CD4-positive, alpha-beta T cell treated with Interleukin-10 for 1 hour (primary cell): ENCODE measurements at places on chromosomes 1 and 21.
A peak's percentile ranks its signal among the peaks of the same experiment; 100 is the strongest.

DNA sequence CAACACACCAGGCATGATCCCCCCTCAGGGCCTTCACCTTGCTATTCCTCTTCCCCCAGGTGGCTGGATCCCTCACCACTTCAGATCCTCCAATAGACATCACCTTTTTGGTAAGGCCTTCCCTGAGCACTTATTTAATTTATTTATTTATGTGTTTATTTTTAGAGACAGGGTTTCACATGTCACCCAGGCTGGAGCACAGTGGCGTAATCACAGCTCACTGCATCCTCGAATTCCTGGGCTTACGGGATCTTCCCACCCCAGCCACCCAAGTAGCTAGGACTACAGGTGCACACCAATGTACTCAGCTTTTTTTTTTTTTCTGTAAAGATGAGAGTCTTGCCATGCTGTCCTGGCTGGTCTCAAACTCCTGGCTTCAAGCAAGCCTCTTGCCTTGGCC, 17.2 kb downstream of the KCNN3 start:
- DNase-seq: no peak

DNA sequence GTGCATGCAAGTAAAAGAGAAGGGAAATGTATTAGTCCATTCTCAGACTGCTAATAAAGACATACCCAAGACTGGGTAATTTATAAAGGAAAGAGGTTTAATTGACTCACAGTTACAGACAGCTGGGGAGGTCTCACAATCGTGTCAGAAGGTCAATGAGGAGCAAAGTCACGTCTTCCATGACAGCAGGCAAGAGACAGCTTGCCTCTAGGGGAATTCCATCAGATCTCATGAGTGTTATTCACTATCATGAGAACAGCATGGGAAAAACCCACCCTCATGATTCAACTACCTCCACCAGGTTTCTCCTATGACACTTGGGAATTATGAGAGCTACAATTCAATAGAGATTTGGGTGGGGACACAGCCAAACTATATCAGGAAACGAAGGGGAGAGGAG, 8.1 kb downstream of the KRTAP21-3 start:
- DNase-seq: no peak

- DNase-seq: no peak
Measured at GRCh38 chr1:99268021-99268420, 3.7 kb downstream of the PLPPR4 start.

GRCh38 chr1:201741763-201742342, 87.1 kb upstream of the IPO9 start:
- DNase-seq: no peak

DNA sequence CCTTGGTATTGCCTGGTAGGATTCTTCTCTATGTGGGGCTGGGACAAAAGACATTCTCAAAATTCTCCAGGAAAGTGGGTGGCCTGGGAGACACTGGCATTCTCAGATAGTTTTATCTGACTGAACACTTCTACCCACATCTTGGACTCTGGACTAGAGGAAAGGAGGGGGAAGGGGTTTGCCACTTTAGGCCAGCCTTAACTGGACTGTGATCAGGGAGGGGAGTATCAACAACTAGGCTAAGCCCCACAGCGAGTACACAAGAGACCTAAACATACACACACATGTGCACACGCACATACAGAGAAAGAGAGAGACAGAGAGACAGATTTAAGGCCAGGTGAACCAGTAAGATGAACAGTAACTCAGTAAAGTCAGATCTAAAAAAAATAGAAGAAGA, 1.2 kb upstream of the SEMA6C start:
- DNase-seq: no peak

GRCh38 chr1:86018283-86018923, 138.2 kb downstream of the COL24A1 start:
- DNase-seq: peak; percentile 25

DNA sequence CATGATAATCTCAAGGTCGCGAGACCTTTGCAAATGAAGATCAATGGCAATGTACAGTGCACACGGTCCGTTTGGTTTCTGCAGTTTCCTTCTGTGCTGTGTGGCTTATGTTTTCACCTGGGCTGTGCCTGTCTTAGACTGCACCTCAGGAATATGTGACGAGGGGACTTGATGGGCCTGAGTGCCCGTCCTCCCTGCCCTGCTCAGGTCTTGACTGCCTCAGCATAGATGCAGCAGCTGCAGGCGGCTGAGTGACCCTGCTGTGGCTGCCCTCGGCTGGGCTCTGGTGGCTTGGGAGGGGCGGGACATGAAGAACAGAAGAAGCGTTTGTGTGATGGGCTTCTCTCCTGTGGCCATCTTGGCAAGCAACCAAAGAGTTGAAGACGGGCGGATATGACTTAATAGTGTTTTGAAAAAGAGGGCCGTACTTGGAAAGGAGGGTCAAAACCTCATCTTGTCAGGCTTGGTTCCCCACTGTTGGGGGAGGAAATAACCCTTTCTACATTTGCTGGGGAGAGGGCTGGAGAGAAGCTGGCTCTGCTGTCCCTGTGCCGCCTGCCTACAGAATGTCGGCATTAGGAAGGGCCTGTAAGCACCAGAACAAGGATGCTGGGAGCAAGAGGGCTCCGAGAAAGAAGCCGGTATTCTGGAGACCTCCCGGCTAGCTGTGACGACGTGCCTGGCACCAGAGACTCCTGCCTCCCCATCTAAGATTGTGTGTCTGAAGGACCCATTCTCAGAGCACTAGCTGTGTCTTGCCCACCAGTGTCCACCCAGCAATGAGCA, 7.1 kb downstream of the MYBPHL start:
- no peak for DNase-seq

- DNase-seq: no peak
Measured at GRCh38 chr1:110130113-110130591, 17.9 kb downstream of the UBL4B start.

- DNase-seq: no peak
Measured at GRCh38 chr1:42340093-42340492, 5.1 kb upstream of the FOXJ3 start.

DNA sequence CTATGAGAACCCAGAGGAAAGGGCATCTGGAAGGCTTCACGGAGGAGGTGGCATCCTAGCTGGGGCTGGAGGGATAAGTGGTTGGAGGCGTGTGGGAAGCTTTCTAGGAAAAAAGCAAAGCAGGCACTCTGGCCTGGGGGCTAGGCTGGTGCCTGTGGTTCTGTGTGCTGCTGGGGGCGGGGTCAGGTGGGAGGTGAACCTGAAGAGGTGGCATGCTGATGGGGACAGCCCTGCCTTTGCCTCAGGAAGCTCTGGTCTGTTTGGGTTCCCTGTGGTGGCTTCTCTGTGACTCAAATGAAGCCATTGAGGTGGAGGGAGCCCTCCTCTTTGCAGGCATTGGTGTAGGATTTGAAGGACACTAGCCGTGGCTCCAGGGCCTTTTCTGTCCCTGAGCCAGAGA, 221.6 kb upstream of the POU3F1 start:
- no peak for DNase-seq

DNA sequence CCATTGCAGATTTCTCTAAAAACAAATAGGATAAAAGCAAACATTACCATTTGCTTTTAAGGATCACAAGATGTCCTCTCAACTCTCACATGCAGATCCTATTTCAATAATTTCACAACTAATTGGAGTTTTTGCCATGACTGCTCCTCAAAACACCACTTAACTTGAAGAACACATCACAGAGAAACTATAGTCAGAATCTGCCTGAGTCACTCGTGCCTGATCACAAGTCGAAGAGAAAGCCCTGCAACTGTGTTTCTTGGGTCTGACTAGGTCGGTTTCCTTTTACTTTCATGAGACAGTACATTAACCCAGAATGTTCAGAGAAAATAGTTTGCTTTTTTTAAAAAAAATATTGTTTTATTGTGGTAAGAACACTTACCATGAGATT, 46.3 kb upstream of the SMYD2 start:
- DNase-seq: no peak

- no peak for DNase-seq
Measured at GRCh38 chr1:229986737-229987337, 80.2 kb upstream of the GALNT2 start.

DNA sequence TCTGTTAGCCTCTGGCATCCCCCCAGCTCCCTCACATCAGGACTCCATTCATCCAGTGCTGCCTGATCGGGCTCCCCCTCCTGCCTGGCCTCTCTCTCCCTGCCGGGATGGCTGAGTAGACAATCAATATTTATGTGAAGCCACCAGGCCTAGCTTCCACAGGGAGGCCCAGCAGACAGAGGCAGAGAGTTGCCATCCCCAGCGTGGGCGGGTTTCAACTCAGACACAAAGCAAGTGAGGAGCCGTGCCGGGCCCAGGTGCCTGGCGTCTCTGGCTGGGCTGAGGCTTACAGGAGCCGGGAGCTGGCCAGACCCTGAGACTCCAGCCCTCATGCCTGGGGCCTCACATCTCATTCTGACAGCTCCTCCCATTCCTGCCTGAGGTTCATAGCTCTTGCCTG, 34.5 kb upstream of the ATP2B4 start:
- no peak for DNase-seq

GRCh38 chr1:183841950-183842794, 37.3 kb downstream of the RGL1 start:
- peak; percentile 11 for DNase-seq

DNA sequence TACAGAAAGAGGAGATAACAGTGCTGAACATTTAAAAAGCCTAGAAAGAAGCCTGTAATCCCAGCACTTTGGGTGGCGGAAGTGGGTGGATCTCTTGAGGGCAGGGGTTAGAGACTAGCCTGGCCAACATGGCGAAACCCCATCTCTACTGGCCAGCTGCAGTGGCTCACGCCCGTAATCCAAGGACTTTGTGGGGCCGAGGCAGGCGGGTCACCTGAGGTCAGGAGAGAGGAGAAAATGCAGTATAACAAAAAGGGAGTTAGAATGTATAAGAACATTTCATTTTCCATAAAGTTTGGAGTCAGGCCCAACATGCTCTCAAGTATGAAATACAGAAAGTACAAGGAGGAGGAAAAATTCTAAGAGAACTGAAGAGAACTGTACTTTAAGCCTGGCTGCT, 134.5 kb downstream of the SMYD3 start:
- DNase-seq: no peak

DNA sequence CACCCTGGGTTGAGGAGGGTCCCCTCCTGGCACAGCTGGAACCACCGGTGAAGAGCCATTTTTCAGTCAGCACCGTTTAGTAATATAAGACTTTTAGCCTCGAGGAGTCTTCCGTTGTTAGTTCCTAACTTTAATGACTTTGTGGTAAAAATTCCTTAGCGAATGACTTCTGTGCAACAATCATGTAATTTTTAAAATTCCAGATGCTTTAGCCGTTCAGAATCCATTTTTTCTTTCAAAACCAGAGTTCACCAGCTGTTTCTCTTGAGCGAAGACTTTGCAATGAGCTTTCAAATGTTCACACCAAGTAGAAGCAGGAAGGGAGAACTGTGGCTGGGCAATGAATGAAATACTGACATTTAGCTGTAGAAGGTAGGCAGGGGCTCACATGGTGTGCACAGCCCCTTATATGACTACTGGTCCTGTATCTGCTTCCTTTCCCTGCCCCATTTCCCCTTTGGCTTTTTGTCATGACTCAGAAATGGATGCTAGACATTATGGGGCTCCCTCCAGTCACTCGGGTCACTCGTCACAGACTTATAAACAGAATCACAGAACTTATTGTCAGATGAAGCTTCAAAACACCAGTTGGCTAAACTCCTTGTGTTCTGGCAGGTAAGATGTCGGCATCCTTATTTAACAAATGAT, 4.1 kb downstream of the DISC1 start:
- no peak for DNase-seq

DNA sequence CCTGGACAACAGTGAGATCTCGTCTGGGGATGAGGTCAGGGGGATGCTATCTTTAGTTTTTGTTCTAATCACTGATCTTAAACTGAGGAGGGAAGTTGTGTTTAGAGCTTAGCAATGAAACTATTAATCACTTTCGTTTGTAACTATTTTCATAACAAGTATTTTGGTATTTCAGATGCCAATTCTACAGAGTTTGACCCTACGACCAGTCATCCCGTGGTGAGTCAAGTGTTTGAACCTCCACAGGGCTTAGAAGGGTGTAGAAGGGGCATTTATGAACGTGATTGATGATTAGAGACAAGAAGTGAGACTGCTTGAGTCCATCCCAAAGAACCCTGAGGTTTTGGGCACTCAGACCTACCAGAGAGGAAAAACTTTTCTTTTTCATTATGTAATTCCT, 15.6 kb downstream of the SLFNL1 start:
- no peak for DNase-seq

- no peak for DNase-seq
Measured at GRCh38 chr1:224727351-224728289, 111.5 kb downstream of the CNIH3 start.
